ENCODE measurements at places on chromosomes 11 and 22. TPM values are rescaled to one million over a fixed set of nuclear protein-coding genes. Genes with fewer than 3 reads are reported as not detected.

DNA sequence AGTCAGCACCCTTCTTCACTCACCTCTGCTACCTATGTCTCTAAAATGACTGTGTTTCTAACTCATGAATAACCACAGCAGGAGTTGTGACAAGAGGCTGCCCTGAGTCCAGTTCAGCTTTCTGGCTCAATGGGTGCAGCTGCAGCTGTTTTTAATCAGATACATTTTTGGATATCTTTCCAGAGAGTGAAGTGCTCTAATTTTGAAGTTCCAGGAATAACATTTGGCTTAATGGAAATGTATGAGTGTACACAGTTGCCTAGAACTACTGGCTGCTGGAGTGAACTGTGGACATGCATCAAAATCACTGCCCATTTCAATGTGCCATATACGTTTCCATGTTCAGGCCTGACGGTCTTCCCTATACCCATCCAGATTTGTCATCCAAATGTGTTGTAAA, 769.5 kb upstream of the ANO3 start:
- no peak for DNase-seq
- no peak overlapping the region for H3K4me3 ChIP-seq
- no peaks in the 10 kb centered on the region for H3K4me1 ChIP-seq
- H3K27me3 ChIP-seq: no peaks in the 10 kb centered on the region
- H3K27ac ChIP-seq: no peak overlapping the region

DNA sequence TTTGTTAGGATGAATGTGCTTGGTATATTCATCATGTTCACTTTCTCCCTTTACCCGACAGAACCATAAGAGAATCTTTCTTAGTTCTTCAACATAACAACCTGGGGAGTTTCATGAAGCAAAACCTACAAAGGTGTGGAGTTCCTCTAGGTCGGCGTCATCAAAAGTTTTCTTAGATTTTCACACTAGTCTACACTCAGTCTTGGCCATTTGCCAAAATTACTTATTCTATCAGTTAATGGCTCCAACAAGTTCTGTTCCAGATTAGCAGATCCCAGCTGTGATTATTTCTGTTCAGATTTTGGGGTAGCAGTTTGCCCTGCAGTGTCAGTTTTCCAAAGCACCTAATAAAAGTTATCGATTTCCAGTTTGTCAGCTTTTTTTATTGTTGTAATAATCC, 935.8 kb upstream of the RAG2 start:
- no peaks in the 10 kb centered on the region for H3K4me1 ChIP-seq
- H3K27me3 ChIP-seq: no peaks in the 10 kb centered on the region
- no peak overlapping the region for H3K4me3 ChIP-seq
- no peak overlapping the region for H3K27ac ChIP-seq
- no peaks in the 10 kb centered on the region for H3K36me3 ChIP-seq

DNA sequence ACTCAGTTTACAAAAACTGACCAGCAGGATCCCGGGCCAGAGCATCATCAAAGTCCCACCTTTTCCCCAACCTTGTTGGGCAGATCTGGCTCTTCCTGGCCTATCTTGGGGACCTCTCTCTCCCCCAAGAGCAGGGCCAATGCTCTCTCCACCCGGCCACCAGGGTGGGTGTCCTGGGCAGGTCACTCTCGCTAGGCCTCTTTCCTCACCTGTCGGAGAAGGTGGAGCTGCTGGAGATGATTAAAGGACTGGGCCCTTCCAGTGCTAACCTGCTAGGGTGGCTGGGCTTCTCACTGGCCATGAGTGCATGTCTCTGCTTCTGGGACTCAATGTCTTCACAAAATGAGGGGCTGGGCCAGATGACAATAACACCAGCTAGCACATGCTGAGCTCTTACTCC, 2.9 kb upstream of the CAPN5 start:
- peaks cover 27% of the 10 kb centered on the region for H3K4me1 ChIP-seq
- no peak overlapping the region for H3K27ac ChIP-seq
- no peak overlapping the region for H3K4me3 ChIP-seq

DNA sequence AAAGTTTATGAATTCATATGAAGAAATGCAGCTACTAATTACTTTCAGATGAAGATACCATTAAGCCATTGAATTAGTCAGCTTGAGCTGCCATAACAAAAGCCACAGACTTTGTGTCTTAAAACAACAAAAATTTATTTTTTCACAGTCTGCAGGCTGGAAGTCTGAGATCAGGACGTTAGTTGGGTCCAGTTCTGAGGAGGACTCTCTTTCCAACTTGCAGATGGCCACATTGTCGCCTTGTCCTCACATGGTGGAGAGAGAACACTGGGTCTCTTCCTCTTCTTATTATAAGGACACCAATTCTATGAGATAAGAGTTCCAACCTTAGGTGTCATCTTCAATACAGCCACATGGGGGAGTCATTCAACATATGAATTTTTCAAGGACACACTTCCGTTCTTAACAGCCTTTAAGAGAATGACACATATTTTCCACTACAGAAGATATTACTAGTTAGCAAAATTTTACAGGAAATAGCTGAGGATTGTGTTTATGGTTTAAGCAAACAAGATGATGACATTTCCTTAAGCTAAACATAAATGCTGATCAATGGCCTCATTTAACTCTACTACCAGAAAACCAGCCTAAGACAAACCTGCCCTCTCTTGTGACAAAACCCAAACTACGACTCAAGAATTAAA, 56.0 kb downstream of the DCUN1D5 start:
- no peaks in the 10 kb centered on the region for H3K4me1 ChIP-seq
- H3K4me3 ChIP-seq: no peak overlapping the region
- H3K36me3 ChIP-seq: no peaks in the 10 kb centered on the region
- DNase-seq: peak; percentile 30
- H3K27ac ChIP-seq: no peak overlapping the region

GRCh38 chr11:15097411-15097810, 17.3 kb upstream of the INSC start:
- H3K27me3 ChIP-seq: no peaks in the 10 kb centered on the region
- no peak for DNase-seq
- no peaks in the 10 kb centered on the region for H3K36me3 ChIP-seq
- H3K4me1 ChIP-seq: no peaks in the 10 kb centered on the region
- H3K27ac ChIP-seq: no peak overlapping the region

DNA sequence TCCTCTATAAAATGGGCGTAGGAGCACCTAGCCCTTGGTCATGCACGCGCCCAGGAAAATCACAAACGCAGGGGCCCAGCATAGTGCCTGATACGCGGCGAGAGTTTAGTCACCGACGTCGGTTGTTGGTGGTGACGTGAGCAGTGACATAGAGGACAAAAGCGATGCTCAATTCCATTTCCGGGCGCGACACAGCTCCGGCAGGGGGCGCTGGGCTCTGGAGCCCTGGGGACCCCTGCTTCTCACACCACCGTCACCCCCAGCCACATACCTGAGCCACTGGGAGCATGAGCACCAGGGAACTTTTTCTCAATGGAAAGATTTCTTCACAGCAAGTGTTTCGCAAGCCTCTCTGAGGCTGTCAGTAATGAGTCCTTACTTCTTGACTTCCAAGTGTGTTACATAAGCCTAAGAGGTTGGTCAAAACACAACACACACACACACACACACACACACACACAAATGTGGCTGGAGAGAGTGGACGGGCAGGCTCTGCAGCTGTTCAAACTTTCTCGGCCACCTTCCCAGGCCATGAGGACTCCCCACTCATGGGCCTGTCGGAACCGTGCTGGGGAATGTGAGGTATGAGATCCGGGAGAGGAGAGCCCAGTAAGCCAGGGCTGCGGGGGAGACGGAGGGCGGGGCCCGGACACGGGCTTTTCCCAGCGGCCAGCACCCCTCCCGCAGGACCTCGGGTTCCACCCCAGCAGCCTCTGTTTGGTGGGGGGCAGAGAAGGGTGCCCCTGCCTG, 36.9 kb upstream of the LINC01488 start:
- no peak for DNase-seq
- no peaks in the 10 kb centered on the region for H3K36me3 ChIP-seq
- H3K4me1 ChIP-seq: peaks cover 48% of the 10 kb centered on the region
- H3K27ac ChIP-seq: peak overlapping the region; percentile 96
- no peaks in the 10 kb centered on the region for H3K27me3 ChIP-seq

GRCh38 chr11:120127236-120127635, 10.7 kb downstream of the TRIM29 start:
- peaks cover 25% of the 10 kb centered on the region for H3K4me1 ChIP-seq
- no peak overlapping the region for H3K27ac ChIP-seq
- no peaks in the 10 kb centered on the region for H3K27me3 ChIP-seq
- no peak for DNase-seq

- H3K4me1 ChIP-seq: no peaks in the 10 kb centered on the region
- no peak overlapping the region for H3K27ac ChIP-seq
These were observed 91.9 kb downstream of the CTTN start for GRCh38 chr11:70490208-70490607.

DNA sequence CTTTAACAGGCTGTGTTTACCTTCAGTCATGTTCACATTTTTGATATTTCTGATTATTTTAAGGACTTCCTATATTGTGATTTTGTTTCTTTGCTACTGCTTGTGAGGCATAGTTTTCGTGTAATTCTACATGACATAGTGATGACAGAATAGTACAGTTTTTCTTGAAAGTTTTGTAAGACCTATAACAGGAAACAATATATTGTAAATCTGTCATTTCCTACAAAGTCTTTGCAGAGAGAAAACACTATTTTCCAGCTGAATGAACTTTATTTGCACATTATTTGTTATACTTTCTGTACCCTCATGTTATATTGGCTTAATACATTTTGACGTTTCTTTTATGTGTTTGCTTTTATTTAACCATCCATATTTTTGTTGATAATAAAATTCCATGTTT, 191.1 kb downstream of the TMEM135 start:
- H3K36me3 ChIP-seq: no peaks in the 10 kb centered on the region
- no peaks in the 10 kb centered on the region for H3K4me1 ChIP-seq
- H3K27me3 ChIP-seq: no peaks in the 10 kb centered on the region

- no peaks in the 10 kb centered on the region for H3K27me3 ChIP-seq
- H3K4me3 ChIP-seq: no peak overlapping the region
- no peak for DNase-seq
- H3K36me3 ChIP-seq: no peaks in the 10 kb centered on the region
These were observed 34.9 kb downstream of the CD44 start for GRCh38 chr11:35173616-35174566.

GRCh38 chr22:40302149-40302548, 44.2 kb upstream of the ADSL start:
- H3K4me3 ChIP-seq: no peak overlapping the region
- no peaks in the 10 kb centered on the region for H3K27me3 ChIP-seq
- peaks cover 35% of the 10 kb centered on the region for H3K36me3 ChIP-seq
- no peak for DNase-seq

- peaks cover 28% of the 10 kb centered on the region for H3K4me1 ChIP-seq
- no peak for DNase-seq
- H3K4me3 ChIP-seq: no peak overlapping the region
- peak overlapping the region; percentile 88 for H3K27ac ChIP-seq
- H3K36me3 ChIP-seq: no peaks in the 10 kb centered on the region
- no peaks in the 10 kb centered on the region for H3K27me3 ChIP-seq
These were observed 108.1 kb downstream of the TSPAN18 start for GRCh38 chr11:44834846-44835245.

- H3K4me3 ChIP-seq: no peak overlapping the region
- peaks cover 4% of the 10 kb centered on the region for H3K4me1 ChIP-seq
- H3K27ac ChIP-seq: no peak overlapping the region
These were observed 110.9 kb downstream of the KCNC1 start for GRCh38 chr11:17845431-17845881.

- DNase-seq: no peak
- peaks cover 51% of the 10 kb centered on the region for H3K4me1 ChIP-seq
- H3K27me3 ChIP-seq: no peaks in the 10 kb centered on the region
- peaks cover 19% of the 10 kb centered on the region for H3K36me3 ChIP-seq
- no peak overlapping the region for H3K27ac ChIP-seq
These were observed 81.1 kb downstream of the SCN3B start for GRCh38 chr11:123573286-123573685.

GRCh38 chr11:61507962-61508861, at the start of gene LRRC10B:
TSS of gene LRRC10B (plus strand) at chr11:61508749. CDS start at chr11:61508999, 250 bp downstream.
- H3K27me3 ChIP-seq: peaks cover 25% of the 10 kb centered on the region
- H3K4me1 ChIP-seq: peaks cover 70% of the 10 kb centered on the region
- peak within 1 kb of the TSS; percentile 25 for H3K27ac ChIP-seq
- no peak for DNase-seq
- peaks cover 11% of the 10 kb centered on the region for H3K36me3 ChIP-seq
- peak within 1 kb of the TSS; percentile 35 for H3K4me3 ChIP-seq

- no peaks in the 10 kb centered on the region for H3K27me3 ChIP-seq
- H3K4me3 ChIP-seq: no peak overlapping the region
- H3K36me3 ChIP-seq: no peaks in the 10 kb centered on the region
- H3K27ac ChIP-seq: no peak overlapping the region
- no peak for DNase-seq
- no peaks in the 10 kb centered on the region for H3K4me1 ChIP-seq
These were observed 524.0 kb upstream of the LRRC4C start for GRCh38 chr11:41983475-41983874.

DNA sequence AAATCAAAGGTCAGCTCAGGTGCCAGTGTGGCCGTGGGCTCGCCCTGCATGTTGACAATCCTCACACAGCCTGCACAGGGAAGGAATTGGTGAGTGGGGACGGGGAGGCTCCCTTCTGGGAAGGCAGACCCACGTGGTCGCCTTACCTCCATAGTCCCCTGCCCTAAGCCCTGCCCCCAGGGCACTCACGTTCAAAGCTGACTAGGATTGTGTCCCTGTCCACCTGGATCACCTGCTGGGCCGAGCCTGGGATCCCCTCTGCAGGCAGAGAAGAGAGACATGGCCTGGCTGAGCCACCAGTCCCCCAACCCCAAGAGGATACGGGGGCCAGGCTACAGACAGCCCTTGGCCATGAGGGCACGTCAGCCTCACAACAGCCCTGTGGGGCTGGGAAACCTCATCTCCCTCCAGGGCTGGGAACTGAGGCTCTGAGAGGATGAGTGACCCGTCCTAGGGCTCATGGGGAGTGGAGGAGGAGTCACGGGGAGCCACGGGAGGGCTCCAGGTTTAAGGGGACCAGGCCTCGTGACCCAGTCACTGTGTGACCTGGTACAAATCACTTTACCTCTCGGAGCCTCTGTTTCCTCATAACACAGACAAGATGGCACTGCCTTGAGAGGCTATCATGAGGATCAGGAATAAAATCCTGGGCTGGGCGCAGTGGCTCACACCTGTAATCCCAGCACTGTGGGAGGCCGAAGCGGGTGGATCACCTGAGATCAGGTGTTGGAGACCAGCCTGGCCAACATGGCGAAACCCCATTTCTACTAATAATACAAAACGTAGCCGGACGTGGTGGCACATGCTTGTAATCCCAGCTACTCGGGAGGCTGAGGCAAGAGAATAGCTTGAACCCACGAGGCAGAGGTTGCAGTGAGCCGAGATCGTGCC, 12.1 kb upstream of the SF1 start:
- H3K4me1 ChIP-seq: peaks cover 7% of the 10 kb centered on the region
- no peak for DNase-seq
- no peaks in the 10 kb centered on the region for H3K27me3 ChIP-seq
- H3K36me3 ChIP-seq: peaks cover 59% of the 10 kb centered on the region

- no peak overlapping the region for H3K27ac ChIP-seq
- H3K4me1 ChIP-seq: peaks cover 4% of the 10 kb centered on the region
- no peaks in the 10 kb centered on the region for H3K27me3 ChIP-seq
- H3K4me3 ChIP-seq: no peak overlapping the region
- no peaks in the 10 kb centered on the region for H3K36me3 ChIP-seq
These were observed 40.0 kb upstream of the SORL1 start for GRCh38 chr11:121412000-121412587.

GRCh38 chr11:65613091-65613928, 711 bp downstream of the MAP3K11 start:
- peak overlapping the region; percentile 92 for H3K27ac ChIP-seq
- H3K4me3 ChIP-seq: peak overlapping the region; percentile 85
- peaks cover 56% of the 10 kb centered on the region for H3K36me3 ChIP-seq
- peaks cover 73% of the 10 kb centered on the region for H3K4me1 ChIP-seq
- no peaks in the 10 kb centered on the region for H3K27me3 ChIP-seq
- DNase-seq: no peak

Gene PTPRCAP
- polyA plus RNA-seq: 1.9 TPM

Gene SYVN1
- 52.6 TPM for polyA plus RNA-seq

Gene MS4A8
- 0.72 TPM for polyA plus RNA-seq

Gene GDPD4
- 0.44 TPM for polyA plus RNA-seq

Gene JAML
- 0.52 TPM for polyA plus RNA-seq

Gene TBX10
- not detected for polyA plus RNA-seq

Gene SAA4
- polyA plus RNA-seq: 0.59 TPM

Gene AIFM3
- polyA plus RNA-seq: 31.1 TPM

All from spinal cord (tissue), 10 donors.